ENCODE measurements at places on chromosomes 7 and 10. TPM values are rescaled to one million over a fixed set of nuclear protein-coding genes. Genes with fewer than 3 reads are reported as not detected.

BMPR1A gene
- total RNA-seq, result 84.7 TPM

- no peak for DNase-seq
Measured at GRCh38 chr10:109959259-109960145, 36.2 kb upstream of the XPNPEP1 start.

TMEM176B gene
- 98.5 TPM for total RNA-seq

- no peak for DNase-seq
Measured at GRCh38 chr10:13518076-13518692, 10.6 kb downstream of the BEND7 start.

ASAH2 gene
- total RNA-seq, result 5.4 TPM

DNA sequence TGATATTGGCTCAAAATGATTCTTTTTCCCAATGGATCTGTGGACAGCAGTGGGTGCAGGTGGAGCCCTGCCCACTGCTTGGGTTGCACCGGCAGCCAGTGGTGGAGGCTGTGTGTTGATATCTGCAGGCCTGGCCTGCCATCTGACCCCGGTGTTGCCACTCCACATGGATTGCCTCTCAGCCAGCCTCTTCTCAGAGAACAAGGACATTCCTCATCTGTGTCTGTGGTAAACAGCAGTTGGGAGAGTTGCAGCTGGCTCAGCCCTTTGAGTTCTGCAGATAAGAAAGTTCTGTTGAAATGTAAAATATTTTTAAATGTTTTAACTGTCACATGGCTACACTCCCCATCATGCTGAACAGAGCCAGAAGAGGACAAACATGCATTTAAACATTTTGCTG is 374.9 kb upstream of the CELF2 start:
- no peak for DNase-seq

GRCh38 chr7:50641442-50642405 is 76.5 kb upstream of the DDC start:
- no peak for DNase-seq

GRCh38 chr7:4167385-4167910 is 514.6 kb upstream of the FOXK1 start:
- DNase-seq, result no peak

GRCh38 chr10:108850138-108850854 is 1073.0 kb downstream of the XPNPEP1 start:
- no peak for DNase-seq

GRCh38 chr7:69620650-69621049 is 22.4 kb downstream of the AUTS2 start:
- DNase-seq, result no peak

DNA sequence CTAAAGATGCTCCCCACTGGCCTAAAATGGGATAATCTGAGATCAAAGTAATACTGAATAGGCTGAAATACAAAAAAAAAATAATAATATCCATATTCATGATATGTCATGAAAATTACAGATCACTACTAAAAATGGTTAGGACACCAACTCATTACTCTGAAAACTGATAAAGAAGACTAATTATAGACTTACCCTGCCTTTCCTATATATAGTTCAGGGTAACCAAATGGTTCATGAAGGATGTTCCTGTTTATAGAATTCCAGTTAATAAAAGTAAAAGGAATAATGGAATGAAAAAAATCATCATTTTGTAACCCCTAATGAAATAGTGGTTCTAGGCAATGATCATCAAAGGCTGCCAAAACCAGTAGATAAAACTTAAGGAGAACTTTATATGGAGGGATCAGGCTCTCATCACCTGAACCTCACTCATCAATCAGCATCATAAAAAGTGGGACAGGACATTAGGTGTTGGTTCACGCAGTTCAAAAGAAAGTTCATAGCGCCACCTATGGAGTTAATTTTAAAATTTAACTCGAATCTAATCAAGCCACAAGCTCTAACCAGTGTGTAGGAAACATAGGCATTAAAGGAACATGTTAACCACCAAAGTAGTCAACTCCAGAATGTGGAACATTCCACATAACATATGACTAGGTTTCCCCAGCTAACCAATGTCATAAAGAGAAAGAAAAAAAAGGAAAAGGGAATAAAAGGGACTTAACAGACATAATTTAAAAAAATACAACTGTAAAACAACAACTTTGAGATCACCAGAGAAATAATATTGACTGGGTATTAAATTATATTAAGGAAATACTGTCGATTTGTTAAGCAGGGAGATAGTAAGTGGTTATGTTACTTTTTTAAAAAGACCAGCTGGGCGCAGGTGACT is 35.7 kb downstream of the P4HA1 start:
- no peak for DNase-seq

- DNase-seq, result no peak
Measured at GRCh38 chr10:80462299-80462980, 8.3 kb downstream of the TSPAN14 start.

DNA sequence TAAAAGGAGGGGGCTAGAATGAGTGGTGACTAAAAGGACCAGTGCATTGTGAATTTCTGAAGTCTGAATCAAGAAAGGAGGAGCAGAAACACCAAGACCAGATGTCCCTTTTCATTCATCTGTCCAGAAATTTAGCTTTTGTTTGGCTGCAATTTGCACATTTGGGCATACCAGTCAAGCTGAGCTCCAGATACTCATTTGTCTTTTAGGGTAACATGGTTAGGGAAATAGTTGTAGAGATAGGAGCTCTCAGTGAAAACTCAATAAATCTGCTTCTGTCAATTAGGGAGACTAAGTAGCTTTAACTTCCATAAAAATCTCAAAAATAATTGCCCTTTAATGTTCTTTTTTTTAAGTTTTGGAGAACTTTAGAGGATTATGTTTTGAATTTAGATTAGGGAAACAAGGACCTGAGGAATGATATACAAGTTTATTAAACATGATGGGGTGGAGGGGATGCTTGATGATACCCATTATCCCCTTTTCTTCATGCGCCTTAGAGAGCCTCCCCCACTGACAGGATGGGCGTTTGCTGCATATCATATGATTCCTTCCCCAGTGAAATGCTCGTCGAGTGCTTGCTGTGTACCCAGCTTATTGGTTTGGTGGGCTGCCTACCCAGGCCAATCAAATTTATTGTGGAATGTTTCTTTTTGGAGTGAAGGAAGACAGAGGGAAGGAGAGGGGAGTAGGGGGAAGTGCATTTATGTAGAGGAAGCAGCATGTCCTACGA is 50.7 kb upstream of the RPA3 start:
- no peak for DNase-seq

DNA sequence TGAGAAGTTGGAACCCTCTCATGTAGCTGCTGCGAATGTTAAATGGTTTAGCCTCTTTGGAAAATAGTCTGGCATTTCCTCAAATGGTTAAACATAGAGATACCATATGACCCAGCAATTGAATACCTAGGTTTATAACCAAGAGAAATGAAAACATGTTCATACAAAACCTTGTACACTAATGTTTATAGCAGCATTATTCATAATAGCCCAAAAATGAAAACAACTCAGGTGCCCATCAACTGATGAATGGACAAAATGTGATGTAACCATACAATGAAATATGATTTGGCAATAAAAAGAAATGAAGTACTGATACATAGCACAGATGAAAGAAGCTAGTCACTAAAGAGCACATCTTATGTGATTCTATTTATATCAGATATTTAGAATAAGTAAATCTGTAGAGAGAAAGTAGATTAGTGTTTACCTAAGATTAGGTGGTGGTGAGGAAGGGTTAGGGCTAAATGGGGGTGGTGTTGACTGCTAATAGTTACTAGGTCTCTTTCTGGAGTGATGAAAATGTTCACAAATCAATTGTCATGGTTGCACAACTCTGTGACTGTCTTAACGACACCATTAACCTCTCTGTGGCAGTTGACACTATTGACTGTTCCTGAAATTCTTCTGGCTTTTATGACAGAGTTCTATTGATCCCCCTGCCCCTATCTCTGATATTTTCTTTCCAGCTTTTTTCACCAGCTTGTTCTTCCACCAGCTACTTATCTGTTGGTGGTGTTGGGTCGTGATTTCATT is 35.2 kb downstream of the VCL start:
- no peak for DNase-seq

- no peak for DNase-seq
Measured at GRCh38 chr7:16543456-16543855, 16.8 kb downstream of the LRRC72 start.

SNX13 gene
- total RNA-seq, result 48.9 TPM

GRCh38 chr7:67426654-67427053 is 430.0 kb downstream of the TYW1 start:
- no peak for DNase-seq

FGFR2 gene
- total RNA-seq, result 68.8 TPM
